ENCODE measurements at places on chromosomes 4 and X.

- DNase-seq = no peak
Measured at GRCh38 chr4:182916483-182917181, 554 bp downstream of the DCTD start.

GRCh38 chr4:17639136-17639535, 24.7 kb downstream of the MED28 start:
- no peak for DNase-seq

- DNase-seq = no peak
Measured at GRCh38 chr4:183544109-183544508, 39.3 kb downstream of the ING2 start.

GRCh38 chr4:145520172-145520571, 38.5 kb downstream of the SMAD1 start:
- no peak for DNase-seq

- DNase-seq = no peak
Measured at GRCh38 chr4:19187691-19188090, 1064.0 kb upstream of the SLIT2 start.

DNA sequence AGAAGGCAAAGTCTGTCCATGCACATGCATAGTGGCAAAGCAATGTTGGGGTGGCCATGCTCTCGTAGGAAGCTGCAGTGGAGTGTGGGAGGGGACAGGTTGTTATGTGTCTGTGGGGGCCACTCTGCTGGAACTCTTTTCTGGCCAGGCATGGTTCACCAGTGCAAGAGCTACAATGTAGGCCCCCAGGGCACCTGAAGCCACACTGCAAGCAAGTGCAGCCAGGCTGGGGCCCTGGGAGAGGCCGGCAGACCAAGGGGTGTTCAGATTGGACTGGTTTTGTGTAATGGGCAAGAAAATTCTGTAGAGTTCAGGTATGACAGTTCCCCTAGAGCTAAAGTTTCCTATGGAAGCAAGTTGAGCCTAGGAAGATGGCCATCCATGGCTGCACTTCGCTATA, 97.0 kb upstream of the ZC4H2 start:
- no peak for DNase-seq

DNA sequence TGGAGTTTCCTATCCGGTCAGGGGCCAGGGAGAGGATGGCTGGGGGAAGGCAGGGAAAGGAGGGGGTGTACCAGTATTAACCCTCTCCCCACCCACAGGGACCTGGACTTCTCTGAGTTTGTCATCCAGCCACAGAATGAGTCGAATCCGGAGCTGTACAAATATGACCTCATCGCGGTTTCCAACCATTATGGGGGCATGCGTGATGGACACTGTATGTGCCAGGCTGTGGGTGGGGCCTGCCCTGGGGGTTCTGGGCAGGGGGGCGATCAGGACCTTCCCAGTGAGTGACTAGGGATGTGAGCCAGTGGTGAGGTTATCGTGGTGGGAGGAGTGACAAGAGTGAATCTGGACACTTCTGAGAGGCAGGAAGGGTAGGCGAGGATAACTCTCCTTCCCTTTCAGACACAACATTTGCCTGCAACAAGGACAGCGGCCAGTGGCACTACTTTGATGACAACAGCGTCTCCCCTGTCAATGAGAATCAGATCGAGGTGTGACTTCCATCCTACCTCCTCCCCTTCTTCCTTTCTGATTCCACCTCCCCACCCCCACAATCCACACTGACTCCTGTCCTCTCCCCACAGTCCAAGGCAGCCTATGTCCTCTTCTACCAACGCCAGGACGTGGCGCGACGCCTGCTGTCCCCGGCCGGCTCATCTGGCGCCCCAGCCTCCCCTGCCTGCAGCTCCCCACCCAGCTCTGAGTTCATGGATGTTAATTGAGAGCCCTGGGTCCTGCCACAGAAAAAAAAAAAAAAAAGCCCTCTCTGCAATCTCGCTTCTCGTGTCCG, 14.6 kb downstream of the USP11 start:
- no peak for DNase-seq

DNA sequence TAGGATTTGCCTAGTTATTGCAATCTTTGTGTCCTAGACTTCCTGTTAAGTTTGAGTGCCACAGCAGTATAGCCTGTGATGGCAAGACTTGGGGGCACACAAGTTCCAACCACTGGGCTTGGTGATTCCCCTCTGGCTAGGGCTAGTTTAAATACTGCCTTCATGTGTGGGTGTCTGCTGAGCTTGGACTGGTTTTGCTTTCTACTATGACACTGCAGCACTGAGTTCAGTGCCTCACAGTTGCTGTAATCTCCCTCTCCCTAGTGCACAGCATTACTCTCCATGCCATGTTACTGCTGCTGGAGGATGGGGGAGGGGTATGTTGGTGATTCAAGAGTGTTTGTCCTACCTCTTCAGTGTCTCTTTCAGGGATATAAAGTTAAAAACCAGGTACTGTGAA, 379.6 kb downstream of the IL15 start:
- no peak for DNase-seq

GRCh38 chr4:48193096-48193836, 59.2 kb upstream of the TXK start:
- no peak for DNase-seq

Measured in 8988T (cell line).